ENCODE measurements at places on chromosomes 7 and 10.

DNA sequence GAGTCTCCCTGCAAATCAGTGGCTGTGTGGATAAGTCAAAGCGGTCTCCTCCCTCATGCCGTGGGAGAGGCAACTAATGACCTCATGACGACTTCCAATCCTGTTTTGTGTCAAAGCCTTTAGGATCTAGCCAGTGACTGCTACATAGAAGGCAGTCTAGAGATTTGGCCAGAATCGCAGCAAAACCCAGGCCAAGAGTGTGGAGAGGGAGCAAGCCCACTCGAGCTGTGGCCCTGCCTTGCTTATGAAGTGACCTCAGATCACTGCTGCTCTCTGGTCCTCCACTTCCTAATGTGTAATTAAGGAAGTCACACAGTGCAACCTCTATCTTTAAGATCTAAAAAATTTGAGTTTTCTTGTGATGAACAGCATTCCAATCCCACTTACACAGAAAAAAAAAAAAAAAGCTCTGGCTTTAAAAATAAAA is 296.7 kb upstream of the KLF6 start:
- DNase-seq = no peak

- DNase-seq = no peak
Measured at GRCh38 chr10:1020460-1020859, 5.2 kb downstream of the IDI2 start.

DNA sequence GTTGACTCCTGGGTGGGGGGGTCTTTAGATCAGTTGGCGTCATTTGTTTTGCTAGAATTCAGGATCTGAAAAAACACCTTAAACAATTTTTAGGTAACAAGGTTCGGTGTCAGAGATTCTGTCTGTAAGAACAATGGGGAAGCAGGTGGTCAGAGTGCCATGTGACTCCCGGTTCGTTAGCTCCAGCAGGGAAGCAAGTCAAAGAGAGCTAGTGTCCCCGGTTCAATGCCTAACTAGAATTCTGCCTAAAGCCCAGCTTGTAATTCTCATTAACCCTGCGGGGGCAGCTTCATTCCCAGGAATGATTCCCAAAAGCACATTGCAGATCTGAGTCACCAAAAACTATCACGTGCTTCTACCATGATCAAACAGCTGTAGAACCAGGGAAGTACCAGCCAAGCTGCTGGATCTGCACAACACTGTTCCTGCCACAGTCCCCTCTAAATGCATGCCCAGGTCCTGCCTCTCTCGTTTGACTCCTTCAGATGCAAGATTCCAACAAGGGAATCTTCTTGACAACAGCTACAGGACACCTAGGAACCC is 664.3 kb upstream of the CELF2 start:
- no peak for DNase-seq

DNA sequence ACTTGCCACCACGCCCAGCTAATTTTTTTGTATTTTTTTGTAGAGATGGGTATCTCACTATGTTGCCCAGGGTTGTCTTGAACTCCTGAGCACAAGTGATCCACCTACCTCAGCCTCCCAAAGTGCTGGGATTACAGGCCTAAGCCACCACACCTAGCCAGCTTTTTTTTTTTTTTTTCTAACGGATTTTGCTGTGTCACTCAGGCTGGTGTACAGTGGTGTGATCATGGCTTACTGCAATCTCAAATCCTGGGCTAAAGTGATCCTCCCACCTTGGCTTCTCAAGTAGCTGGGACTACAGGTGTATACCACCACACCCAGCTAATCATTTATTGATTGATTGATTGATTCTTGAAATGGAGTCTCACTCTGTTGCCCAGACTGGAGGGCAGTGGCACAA is 106.0 kb upstream of the TRIM24 start:
- DNase-seq = no peak

- DNase-seq = no peak
Measured at GRCh38 chr7:154720016-154720415, 282.9 kb downstream of the PAXIP1 start.

DNA sequence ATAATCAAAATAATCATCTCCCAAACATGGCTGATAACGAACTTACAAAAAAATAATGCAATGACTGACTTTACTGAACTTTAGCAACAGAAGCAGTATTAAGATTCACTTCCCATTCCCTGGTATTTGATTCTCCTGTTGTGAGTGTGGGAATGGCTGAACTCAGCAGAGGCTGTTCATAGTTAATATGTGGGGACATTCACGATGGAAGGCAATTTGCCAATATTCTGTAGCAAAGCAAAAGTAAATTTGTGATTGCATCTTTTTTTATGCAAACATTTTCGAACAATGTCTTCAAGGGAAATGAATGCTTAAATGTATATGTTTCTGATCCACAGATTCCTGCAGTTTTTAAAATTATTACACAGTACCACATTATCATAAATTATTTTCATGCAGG is 431.7 kb upstream of the KLF6 start:
- no peak for DNase-seq

- DNase-seq = no peak
Measured at GRCh38 chr10:92042541-92042940, 119.0 kb downstream of the BTAF1 start.

DNA sequence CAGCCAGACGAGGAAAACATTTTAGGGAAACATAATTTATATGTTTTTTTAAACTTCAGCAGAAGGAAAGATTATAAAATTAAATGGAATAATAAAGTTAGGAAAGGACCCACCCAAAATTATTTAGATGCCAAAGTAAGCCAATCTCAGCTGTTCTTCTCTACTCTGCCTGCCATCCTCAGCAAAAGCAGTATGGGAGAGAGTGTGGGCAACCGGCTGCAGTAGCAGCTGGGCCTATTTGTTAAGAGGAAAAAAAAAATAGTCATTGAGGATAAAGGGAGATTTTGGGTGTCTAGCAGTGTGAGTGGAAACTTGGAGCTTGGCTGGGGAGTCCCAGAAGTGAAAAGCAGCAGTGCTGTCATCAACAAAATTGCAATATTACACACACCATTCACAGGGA is 15.4 kb downstream of the SEMA3E start:
- no peak for DNase-seq

GRCh38 chr10:58993480-58994221 is 182.8 kb upstream of the PHYHIPL start:
- no peak for DNase-seq
